GM23338 (cell line): ENCODE measurements at places on chromosomes 5 and 9. TPM values are rescaled to one million over a fixed set of nuclear protein-coding genes. Genes with fewer than 3 reads are reported as not detected.

TRIM36 gene
- 10.1 and 14.1 TPM in 2 replicates for total RNA-seq

DEPDC1B gene
- total RNA-seq = 67.9 and 75.0 TPM in 2 replicates

- peaks cover 28% of the 10 kb centered on the region for H3K4me1 ChIP-seq
- no peak overlapping the region for H3K27ac ChIP-seq
- no peaks in the 10 kb centered on the region for H3K27me3 ChIP-seq
- DNase-seq = no peak
- no peaks in the 10 kb centered on the region; the same call in 1 of the 2 replicates for H3K36me3 ChIP-seq
Observed at GRCh38 chr9:89408628-89409101, 89.2 kb downstream of the SEMA4D start.

DNA sequence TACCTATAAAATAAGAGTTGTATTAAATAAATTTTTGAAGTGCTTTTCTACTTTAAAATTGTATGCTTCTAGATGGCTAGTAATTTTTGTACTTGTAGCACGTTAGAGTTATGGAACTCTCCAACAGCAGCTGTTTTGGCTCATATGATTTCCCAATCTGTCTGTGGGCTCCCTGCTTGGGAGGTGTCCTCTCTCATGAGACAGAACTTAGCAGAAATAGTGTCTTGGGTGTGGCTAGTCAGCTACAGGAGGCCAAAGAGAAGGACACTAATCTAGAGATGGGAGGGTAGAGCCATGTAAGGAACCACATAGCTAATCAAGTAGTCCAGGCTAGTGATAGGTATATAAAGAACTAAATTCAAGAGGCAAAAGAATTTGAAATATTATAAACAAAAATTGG is 78.4 kb upstream of the DAB2 start:
- no peak for DNase-seq
- no peaks in the 10 kb centered on the region for H3K4me1 ChIP-seq
- H3K36me3 ChIP-seq = no peaks in the 10 kb centered on the region
- H3K27ac ChIP-seq = no peak overlapping the region
- H3K27me3 ChIP-seq = no peaks in the 10 kb centered on the region
- H3K4me3 ChIP-seq = no peak overlapping the region

DENND1A gene
- 27.7 and 28.7 TPM in 2 replicates for total RNA-seq

GLRA1 gene
- total RNA-seq = not detected in 2 replicates

DNA sequence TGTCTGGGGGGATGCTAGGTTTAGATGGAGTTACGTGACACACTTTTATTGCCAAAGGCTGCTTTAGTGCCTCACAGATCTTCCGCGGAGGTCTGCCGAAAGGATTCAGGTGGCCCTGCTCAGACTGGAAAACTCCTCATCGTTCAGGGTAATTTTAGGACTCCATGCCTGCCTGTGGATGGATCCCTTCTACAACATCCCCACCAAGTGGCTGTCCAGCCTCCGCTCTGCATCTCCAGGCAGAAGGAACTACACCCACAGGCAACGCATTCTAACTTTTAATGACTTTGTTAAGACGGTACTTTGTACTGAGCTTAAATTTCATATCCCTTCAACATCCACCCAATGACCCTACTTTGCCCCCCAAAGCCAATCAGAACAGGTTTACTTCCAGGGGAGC is 29.4 kb downstream of the ATPSCKMT start:
- no peak overlapping the region for H3K4me3 ChIP-seq
- H3K4me1 ChIP-seq = no peaks in the 10 kb centered on the region; the same call in 1 of the 2 replicates
- no peaks in the 10 kb centered on the region for H3K27me3 ChIP-seq

DNA sequence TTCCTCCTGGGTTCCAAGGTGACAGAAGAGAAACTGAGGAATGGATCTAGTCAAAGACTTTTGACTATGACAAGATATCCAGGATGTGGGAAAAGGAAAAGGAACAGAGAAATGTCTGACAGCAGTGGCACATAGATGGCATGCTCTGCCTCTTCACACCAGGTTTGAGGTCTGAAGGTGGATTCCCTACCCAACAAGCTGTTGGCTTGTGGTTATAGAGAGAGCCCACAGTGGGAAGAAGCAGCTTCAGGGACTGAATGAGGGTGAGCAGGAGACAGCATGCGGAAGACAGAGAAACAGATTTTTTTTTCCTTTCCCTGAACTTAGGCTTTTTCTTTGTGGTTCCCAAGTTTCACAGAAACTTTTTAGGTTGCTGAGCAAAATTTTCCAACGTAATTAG is 20.6 kb downstream of the IFNW1 start:
- no peaks in the 10 kb centered on the region for H3K4me1 ChIP-seq
- no peaks in the 10 kb centered on the region for H3K27me3 ChIP-seq
- no peaks in the 10 kb centered on the region for H3K36me3 ChIP-seq

GFM2 gene
- 50.1 and 50.8 TPM in 2 replicates for total RNA-seq

DNA sequence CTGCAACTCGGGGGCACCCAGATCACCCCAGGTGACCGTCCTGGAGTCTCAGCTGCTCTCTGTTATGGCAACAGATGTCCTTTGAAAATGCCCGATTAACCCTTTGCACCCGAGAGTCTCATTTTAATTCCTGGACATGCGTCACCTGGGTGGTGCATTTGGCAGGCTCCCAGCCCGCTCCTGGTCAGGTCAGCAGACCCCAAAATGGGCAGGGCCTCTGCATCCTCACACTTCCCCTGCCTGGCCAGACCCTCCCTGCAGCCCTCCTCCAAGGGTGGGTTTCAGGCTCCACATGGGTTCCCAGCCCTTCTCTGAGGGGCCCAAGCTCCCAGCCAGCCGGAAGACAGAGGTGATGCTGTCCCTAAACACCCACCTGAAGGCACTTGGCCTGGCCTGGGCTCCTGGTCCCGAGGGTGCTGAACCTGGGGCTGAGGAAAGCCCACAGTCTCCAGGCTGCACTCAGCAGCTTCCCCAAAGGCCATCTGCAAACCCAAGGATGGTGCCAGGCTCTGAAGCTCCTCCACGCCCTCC is 69.4 kb downstream of the PSMB7 start:
- no peaks in the 10 kb centered on the region for H3K36me3 ChIP-seq
- no peaks in the 10 kb centered on the region for H3K27me3 ChIP-seq
- peaks cover 9% of the 10 kb centered on the region; the same call in 1 of the 2 replicates for H3K4me1 ChIP-seq
- no peak overlapping the region for H3K27ac ChIP-seq

FBP1 gene
- 2.5 and 3.3 TPM in 2 replicates for total RNA-seq

GRCh38 chr9:116572095-116572748 is 114.9 kb upstream of the TRIM32 start:
- no peaks in the 10 kb centered on the region for H3K4me1 ChIP-seq
- no peaks in the 10 kb centered on the region for H3K27me3 ChIP-seq
- H3K4me3 ChIP-seq = no peak overlapping the region
- H3K36me3 ChIP-seq = no peaks in the 10 kb centered on the region
- peak; percentile 88 for DNase-seq

DNA sequence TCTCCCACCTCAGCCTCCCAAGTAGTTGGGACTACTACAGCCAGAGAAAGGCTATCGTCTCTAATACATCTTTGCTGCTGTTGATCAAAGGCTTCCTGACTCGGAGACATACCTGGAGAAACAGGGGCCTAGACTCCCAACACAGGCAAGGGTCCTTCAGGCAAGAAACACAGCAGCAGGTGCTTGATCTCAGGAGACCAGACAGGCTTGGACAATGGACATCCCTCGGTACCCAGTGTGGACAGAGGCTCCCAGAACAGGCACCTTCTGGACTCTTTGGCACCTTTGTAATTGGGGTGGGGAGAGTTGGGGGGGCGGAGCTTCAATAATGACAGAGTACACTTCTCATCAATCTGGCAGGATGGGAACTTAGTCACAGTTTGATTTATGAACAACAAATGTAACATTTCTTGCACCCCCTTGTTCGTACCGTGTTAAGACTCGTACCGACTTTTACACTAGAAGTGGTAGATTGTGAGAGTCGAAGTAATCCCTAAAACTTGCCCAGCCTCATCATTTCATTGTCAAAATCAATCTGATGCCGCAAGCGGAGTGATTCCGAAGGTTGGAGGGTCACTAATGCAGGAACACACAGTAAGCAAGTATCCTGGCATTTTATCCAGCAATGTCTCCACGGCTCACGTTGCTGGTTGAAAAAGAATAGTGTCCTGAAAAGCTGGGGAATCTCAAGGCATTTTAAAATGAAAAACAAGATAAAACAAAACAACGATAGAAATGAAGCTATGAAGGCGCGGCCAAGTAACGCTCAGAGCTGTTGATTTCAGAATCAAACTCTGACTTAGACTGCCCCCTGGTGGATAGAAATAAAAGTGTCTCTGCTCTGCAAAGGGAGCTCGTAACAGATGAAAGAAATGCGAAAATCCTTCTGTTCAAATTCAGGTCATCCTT is 46.4 kb upstream of the STK32A start:
- no peak overlapping the region for H3K27ac ChIP-seq
- DNase-seq = peak; percentile 87
- H3K27me3 ChIP-seq = no peaks in the 10 kb centered on the region
- no peak overlapping the region for H3K4me3 ChIP-seq

SLC12A7 gene
- total RNA-seq = 32.2 TPM in 2 replicates

GRCh38 chr5:134249469-134250379 is 23.9 kb upstream of the PPP2CA start:
- peaks cover 25% of the 10 kb centered on the region for H3K4me1 ChIP-seq
- H3K4me3 ChIP-seq = no peak overlapping the region
- H3K36me3 ChIP-seq = no peaks in the 10 kb centered on the region
- no peak for DNase-seq

DNA sequence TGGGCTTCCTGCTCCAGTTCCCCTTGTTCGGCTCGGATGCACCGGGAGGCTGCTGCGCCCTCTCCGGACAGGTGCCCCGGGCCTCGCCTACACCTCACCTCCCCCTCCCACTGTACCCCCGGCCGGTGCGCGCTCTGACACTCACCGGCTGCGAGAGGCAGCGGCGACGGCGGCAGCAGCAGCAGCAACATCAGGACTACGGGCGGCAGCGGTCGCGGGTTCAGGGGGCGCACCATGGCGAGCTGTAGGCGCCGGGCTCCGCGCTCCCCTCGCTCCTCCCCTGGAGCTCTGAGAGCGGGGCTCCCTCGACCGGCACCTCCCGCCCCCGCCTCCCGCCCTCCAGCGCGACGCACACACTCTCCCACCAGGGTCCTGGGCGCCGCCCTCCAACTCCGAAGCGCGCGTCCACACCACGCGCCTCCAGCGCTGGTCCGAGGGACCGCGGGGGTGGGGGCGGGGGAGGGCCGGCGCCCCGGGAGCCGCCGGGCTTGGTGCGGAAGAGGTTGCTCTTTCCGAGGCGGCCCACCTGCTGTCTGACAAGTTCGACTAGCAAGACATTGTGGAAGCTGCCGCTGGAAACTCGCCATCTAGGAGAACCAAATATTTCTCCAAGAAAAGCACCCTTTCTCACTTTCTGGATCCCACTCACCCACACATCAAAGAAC is at the start of gene GFRA3:
GFRA3 (minus strand) TSS at position 433 of the 665 bp plus-strand sequence; CDS start at position 236, 197 bp downstream.
- H3K4me3 ChIP-seq = peak within 1 kb of the TSS; percentile 74
- peak; percentile 71 for DNase-seq
- no peak within 1 kb of the TSS for H3K27ac ChIP-seq
- peaks cover 43% of the 10 kb centered on the region for H3K27me3 ChIP-seq

DNA sequence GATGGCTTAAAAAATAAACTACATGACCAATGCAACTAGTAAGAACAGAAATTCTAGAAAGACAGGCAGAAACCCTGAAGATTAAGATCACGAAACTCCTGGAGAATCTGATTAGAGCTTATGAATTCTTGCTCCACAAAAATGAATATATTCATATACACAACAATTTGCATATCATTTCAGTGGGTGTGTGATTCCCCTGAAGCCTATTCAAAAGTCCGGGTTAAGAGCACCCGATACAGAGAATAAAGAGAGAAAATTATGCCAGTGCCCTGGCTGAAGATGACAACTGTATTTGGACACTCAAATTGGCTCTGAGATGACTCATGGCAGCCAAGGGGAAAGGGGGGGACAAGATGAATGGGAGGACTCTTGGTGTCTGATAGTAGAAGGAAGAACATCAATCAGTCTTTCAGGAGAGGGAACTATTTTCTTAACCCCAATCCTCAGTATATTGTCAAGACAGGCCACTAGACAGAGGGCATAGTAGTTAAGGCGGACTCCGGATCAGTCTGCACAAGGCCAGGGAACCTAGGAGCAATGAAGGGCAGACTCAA is 6.0 kb downstream of the TMOD1 start:
- no peak overlapping the region for H3K4me3 ChIP-seq
- no peak for DNase-seq
- no peak overlapping the region for H3K27ac ChIP-seq
- H3K4me1 ChIP-seq = peaks cover 7% of the 10 kb centered on the region; the same call in 1 of the 2 replicates

GRCh38 chr9:113599646-113600022 is 136.1 kb downstream of the RGS3 start:
- peaks cover 20% of the 10 kb centered on the region for H3K4me1 ChIP-seq
- peak; percentile 68 for DNase-seq
- H3K36me3 ChIP-seq = no peaks in the 10 kb centered on the region; the same call in 1 of the 2 replicates
- H3K27ac ChIP-seq = no peak overlapping the region

GRCh38 chr9:37650873-37651768 is at the start of gene FRMPD1:
Gene FRMPD1, plus strand, starts transcription at chr9:37650954. Its CDS starts 41,688 bp downstream, at chr9:37692642.
- DNase-seq = peak; percentile 88
- H3K4me1 ChIP-seq = peaks cover 6% of the 10 kb centered on the region; the same call in 1 of the 2 replicates
- no peak within 1 kb of the TSS for H3K27ac ChIP-seq
- H3K4me3 ChIP-seq = peak within 1 kb of the TSS; percentile 90
- H3K36me3 ChIP-seq = no peaks in the 10 kb centered on the region

DNA sequence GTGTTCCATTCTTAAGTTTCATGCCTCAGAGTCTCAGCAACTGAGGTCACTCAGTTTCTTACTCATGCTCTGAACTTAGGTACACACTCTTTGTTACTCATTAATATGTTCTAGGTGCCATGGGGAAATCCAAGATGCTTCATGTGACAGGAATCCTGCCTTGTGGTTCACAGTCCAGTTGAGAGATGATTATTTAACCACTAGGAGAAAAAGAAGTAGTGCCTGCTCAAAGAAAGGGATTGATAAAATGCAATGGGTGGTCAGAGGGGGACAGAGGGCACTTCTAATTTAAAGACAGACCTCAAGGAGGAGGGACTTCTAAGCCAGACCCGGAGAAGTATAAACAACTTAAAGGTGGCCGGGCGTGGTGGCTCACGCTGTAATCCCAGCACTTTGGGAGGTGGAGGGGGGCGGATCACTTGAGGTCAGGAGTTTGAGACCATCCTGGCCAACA is 69.0 kb downstream of the UGCG start:
- DNase-seq = no peak
- no peaks in the 10 kb centered on the region for H3K36me3 ChIP-seq
- no peaks in the 10 kb centered on the region for H3K27me3 ChIP-seq
- H3K27ac ChIP-seq = no peak overlapping the region
- no peaks in the 10 kb centered on the region for H3K4me1 ChIP-seq

IRX2 gene
- 15.8 and 25.3 TPM in 2 replicates for total RNA-seq

DNA sequence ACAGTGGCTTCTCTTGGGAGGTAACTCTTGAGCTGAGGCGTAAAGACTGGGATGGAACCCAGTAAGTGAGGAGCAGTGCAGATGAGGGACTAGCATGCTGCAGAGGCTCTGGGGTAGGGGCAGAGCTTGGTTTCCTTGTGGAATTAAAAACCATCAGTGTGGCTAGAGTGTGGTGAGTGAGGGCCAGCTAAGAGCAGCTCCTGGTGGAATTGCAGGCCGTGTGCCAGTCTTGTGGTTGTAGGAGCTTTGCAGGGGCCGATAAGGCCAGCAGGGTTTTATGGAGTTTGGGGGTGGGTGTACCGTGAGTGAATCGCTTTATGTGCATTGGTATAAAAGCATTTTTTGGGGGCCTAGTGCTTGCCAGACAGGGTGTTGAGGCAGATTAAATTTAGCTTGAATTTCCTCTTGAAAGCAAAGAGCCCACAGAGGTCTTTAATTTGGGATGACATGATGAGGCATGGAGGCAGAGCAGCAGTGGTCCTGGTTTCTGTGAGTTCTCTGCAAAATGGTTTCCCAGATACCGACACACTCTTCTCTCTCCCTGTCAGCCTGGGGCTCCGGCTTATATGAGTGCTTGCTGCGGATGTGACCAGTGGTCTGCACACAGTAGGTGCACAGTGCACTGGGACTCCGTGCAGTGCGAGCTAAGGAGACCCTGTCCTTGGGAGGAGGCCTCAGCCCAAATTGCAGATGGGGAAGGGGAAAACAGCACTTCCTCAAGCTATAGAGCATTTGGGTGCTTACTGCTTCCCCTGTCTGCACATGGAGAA is 176.4 kb upstream of the PITX1 start:
- no peak for DNase-seq
- peaks cover 9% of the 10 kb centered on the region for H3K4me1 ChIP-seq
- no peak overlapping the region for H3K4me3 ChIP-seq
- no peaks in the 10 kb centered on the region for H3K36me3 ChIP-seq
- H3K27me3 ChIP-seq = no peaks in the 10 kb centered on the region

MEGF10 gene
- total RNA-seq = 28.3 and 45.1 TPM in 2 replicates
